ENCODE measurements at places on chromosomes 5 and 9. TPM values are rescaled to one million over a fixed set of nuclear protein-coding genes. Genes with fewer than 3 reads are reported as not detected.

The LPAR1 gene
- polyA plus RNA-seq, result 42.0 TPM

The PAX5 gene
- 0.03 TPM for polyA plus RNA-seq

The ADAMTS6 gene
- polyA plus RNA-seq, result 2.6 TPM

The LCN12 gene
- 0.41 TPM for polyA plus RNA-seq

The CCDC192 gene
- 0.41 TPM for polyA plus RNA-seq

The ORM2 gene
- 3.2 TPM for polyA plus RNA-seq

The STXBP1 gene
- 28.9 TPM for polyA plus RNA-seq

The LHX2 gene
- polyA plus RNA-seq, result not detected

The ARL14EPL gene
- not detected for polyA plus RNA-seq

The SNX2 gene
- polyA plus RNA-seq, result 62.7 TPM

The OR13C3 gene
- not detected for polyA plus RNA-seq

The SMC2 gene
- polyA plus RNA-seq, result 5.7 TPM

DNA sequence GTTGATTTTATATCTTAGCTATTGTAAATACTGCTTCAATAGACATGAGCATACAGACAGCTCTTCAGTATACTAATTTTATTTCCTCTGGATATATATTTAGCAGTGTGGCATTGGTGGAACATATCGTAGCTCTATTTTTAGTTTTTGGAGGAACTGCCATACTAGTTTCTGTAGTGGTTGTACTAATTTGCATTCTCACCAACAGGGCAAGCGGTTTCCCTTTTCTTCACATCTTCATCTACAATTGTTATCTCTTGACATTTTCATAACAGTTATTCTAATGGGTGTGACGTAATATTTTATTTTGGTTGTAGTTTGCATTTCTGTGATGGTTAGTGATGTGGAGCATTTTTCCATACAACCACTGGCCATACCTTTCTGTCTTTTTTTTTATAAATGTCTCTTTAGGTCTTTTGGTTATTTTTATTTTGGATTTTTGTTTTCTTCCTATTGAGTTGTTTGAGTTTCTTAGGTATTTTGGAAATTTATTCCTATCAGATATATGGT is 32.5 kb downstream of the TAF11L14 start:
- DNase-seq, result no peak

DNA sequence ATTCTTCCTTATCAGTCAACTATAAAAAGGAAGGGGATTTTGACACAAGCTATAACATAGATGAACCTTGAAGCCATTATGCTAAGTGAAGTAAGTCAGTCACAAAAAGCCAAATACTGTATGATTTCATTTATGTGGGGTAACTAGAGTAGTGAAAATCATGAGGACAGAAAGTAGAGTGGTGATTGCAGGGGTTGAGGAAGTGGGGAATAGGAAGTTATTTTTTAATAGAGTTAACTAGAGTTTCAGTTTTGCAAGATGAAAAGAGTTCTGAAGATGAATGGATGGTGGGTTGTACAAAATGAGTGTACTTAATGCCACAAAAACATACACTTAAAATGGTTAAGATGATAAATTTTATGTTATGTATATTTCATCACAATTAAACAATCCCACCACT is 65.4 kb upstream of the FAM174A start:
- no peak for DNase-seq

GRCh38 chr9:7328453-7328852 is 471.1 kb downstream of the DMAC1 start:
- no peak for DNase-seq

- DNase-seq, result no peak
Measured at GRCh38 chr9:71506821-71507220, 261.5 kb downstream of the CEMIP2 start.

GRCh38 chr5:20109326-20109725 is 121.3 kb upstream of the CDH18 start:
- DNase-seq, result no peak

GRCh38 chr5:74408150-74409043 is 232.1 kb downstream of the ENC1 start:
- peak; percentile 14 for DNase-seq

GRCh38 chr5:51095486-51095885 is 287.8 kb upstream of the ISL1 start:
- no peak for DNase-seq

DNA sequence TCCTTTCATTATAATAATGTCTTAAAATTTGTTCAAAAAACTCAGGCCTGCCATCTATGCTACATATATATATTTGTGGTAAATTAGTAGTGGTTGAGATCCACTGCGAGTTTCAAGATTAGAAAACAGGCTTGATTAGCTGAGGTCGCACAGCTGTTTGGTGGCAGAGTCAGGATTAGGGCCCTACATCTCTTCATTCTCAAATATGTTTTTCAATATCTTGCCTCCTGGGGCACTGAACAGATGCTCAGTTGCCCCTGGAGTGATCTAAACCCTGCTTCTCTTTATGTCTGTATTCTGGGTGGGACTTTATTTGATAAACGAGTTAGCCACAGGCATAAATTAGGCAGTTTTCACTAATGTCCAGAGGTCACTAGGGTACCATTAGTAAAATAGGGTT is 27.8 kb upstream of the CEP120 start:
- no peak for DNase-seq

GRCh38 chr5:170861917-170862766 is at the start of gene RANBP17:
TSS of gene RANBP17 (plus strand) at chr5:170862018.
- peak; percentile 11 for DNase-seq

DNA sequence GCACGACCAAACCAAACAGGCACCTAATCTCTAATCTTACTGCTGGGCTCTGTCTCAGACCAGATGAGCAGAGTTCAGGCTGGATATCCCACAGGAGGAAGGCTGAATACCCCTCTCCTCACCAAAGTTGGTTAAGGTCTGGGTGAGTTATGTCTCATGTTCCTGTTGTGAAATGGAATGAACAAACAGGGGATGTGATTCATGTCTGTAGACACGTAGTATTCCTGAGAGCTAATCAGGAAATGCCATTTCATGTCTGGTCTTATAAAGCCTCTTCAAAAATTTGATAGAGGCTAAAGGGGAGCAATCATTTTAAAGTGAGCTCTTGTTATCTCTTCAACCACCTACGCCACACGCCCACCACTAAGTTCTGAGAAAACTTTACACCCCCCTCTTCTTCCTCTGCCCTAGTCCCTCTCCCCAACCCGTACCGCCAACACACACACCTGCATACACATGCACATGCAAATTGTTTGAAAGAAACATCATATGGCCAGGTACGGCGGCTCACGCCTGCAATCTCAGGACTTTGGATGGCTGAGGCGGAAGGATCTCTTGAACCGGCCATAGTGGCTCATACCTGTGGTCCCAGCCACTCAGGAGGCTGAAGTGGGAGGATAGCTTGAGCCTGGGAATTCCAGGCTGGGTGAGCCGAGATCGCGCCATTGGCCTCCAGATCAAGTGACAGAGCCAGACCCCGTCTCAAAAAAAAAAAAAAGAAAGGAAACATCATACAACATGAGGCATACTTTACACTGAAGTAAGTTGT is 69.8 kb upstream of the RAI14 start:
- no peak for DNase-seq

GRCh38 chr5:52735139-52735538 is 52.6 kb upstream of the ITGA1 start:
- DNase-seq, result no peak

GRCh38 chr9:124389146-124389939 is 25.9 kb downstream of the PSMB7 start:
- DNase-seq, result no peak

DNA sequence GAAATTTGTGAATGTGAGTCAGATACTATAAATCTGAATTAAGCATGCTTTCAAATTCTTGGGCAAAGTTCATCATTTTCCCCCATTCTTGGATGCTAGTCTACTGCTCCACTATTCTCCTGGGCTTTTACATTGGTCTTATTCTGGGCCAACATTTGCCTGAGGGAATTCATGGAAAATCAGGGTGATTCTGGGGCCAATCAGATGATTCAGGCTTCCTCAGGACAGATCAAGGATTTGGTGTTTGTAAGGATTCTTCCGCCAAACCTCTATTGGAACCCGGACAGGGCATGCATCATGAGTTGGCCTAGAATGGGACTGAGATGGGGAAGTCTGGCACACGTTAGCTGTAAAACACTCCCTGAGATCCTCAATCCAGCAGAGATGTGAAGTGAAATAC is 113.8 kb downstream of the MEF2C start:
- no peak for DNase-seq

GRCh38 chr9:123941524-123942070 is 11.7 kb upstream of the DENND1A start:
- no peak for DNase-seq

DNA sequence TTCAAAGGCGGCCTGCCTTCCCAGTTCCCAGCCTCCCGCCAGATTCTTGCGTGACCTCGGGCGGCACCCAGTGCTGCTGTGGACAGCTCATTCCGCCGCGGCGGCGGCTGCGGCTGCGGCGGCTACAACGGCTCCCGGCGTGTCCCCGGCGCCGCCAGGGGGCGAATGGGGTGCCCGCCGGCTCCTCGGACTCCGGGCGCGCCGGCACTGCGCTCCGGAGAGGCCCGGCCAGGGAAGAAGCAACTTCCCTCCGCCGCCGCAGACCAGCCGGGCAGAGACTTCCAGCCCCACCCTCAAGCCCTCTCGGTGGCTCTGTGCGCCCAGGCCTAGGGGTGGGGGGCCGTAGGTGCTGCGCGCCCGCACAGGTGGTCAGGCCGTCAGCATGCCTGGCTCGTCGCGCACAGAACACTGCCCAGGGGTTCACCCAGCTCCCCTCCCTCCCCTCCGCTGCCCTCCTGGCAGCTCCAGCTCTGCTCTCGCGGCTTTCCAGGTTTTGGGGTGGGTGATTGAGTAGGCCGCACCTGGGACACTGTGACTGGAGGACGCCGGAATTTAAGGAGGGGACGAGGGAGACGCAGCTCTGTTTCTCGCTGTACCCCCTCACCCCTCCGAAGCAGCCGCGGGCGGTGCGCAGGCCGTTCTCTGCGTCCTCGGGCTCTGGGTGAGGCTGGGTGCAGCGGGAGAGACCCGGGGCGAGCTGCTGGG is 20.2 kb downstream of the IGIP start:
- no peak for DNase-seq

- DNase-seq, result no peak
Measured at GRCh38 chr5:74116266-74116665, 490.3 kb downstream of the ARHGEF28 start.

DNA sequence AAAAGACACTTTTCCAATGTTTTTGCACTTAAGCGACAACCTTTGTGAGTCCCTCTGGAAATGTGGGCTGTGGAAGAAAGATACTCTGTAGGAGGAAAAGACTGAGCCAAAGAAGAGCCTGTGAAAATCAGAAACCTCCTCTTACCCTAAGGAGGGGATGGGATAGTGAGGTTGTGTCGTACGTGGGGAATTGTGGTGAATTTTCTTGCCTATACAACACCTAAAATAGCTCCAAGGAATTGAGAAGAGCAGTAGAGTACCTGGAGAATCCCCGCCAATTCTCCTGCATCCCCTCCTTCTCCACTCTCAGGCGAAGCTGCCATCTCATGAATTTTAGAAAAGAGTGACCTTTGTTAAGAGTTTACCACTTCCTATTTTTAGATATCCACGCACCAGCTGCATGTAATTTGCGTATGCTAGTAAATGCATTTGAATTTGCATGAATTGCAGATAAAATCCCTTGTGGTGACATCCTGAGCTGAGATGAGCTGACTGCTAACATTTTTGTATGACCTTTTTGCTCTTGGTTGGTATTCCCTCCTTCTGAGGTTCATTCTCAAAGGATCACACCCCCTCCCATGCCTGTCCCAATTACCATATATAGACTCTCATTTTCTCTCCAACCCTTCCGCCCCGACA is 147.2 kb downstream of the PCSK5 start:
- DNase-seq, result no peak

DNA sequence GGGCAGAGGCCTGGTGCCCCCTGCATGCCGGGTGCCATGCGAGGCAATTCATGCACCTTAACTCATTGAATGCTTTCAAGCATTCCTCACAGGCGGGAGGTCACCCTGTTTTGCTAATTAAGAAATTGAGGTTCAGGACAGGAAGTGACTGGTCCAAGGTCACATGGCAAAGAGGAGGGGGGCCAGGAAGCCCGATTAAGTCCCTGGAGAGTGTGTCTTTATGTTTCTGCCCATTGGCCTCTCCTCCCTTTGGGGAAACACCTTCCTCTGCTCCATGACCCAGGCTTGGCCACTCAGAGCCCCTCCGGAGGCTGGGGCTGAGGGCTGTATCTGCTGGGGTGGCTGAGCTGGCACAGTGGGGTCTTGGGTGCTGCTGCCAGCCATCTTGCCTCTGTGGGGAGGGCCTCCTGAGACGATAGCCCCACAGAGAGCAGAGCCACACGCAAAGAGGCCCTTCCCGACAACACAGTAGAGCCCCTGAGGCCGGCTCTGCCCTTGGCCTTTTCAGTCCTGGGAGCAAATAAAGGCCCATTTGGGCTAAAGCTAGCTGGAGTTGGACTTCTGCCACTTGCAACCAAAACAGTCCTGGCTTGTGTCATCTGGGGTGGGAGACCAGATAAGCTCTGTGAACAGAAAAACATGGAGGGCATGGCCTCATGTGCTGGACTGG is 90.8 kb upstream of the NEURL1B start:
- DNase-seq, result no peak

GRCh38 chr9:120308495-120308894 is 271.5 kb downstream of the CDK5RAP2 start:
- DNase-seq, result no peak

DNA sequence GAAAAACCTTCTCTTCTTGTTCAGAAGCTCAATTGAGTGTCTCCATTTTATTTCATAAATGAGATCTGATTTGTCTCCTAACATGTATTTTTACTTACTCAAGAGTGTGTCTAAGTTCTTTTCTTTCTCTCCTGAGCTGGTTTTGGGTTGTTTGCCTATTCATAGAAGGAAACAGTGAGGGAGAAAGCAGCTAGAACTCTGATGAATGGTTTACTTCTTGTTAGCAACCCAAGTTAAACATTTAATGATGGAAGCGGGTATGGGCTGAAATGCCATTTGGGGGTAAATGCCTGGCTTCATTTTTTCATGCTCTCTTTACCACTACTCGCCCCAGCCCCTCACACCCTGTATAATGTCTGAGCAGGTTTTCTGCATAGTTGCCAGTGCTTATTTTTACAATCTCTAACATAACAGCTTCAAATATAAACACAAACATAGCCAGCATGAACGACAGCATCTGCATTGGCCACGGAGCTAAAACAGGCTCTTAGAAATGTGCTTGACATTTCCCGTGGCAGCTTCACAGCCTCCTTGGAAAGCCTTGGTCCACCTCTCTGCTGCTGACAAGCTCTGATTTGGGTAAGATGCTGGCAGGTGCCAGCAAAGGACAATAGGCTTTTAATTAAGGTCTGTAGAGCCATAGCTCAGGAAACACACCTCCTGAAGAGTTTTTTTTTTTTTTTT is 321.1 kb downstream of the ARHGEF28 start:
- no peak for DNase-seq

- DNase-seq, result no peak
Measured at GRCh38 chr5:10652606-10653005, 88.7 kb downstream of the ANKRD33B start.

DNA sequence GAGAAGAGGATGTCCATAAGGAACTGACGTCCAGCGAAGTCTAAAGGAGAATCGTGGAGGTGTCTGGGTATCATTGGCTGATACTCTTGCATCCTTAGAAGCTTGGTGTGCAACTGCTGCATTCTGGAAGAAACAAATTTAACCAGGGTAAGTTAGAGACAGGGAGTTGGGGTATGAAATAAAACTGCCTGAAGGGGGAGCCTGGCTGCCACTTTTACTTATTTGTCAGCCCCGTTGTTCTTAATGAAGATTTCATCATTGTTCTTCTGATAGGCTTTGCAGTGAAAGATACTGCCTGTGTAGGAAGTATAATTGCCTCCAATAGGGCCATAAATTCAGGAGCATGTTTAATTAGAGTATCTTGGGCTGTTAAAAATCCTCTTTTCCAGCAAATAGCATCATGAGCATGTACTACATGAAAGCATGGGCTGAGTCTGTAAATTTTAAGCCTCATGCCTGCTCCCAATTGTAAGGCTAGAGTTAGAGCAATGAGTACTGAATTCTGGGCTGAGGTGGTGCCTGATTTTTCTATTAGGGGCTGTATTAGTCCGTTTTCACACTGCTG is 1264.5 kb upstream of the ACO1 start:
- no peak for DNase-seq

Measured in urinary bladder (tissue), 4 donors.